Activated T-cell treated with anti-CD3 and anti-CD28 coated beads, Interleukin-2, amount 50 U/mL, for 72 hours (primary cell): ENCODE measurements at places on chromosomes 6 and 20. TPM values are rescaled to one million over a fixed set of nuclear protein-coding genes. Genes with fewer than 3 reads are reported as not detected.

The PRKN gene
- 2.5 TPM for total RNA-seq

The STX11 gene
- total RNA-seq, result 36.0 TPM

The KIAA0408 gene
- total RNA-seq, result 6.6 TPM

The PBOV1 gene
- not detected for total RNA-seq

The GGTLC1 gene
- not detected for total RNA-seq

The MUC22 gene
- not detected for total RNA-seq

The PLCB4 gene
- total RNA-seq, result not detected

The NTSR1 gene
- total RNA-seq, result not detected

The HSPA1L gene
- total RNA-seq, result 2.9 TPM

The BANF2 gene
- not detected for total RNA-seq

The LY6G5B gene
- total RNA-seq, result 26.9 TPM

The GRM1 gene
- total RNA-seq, result not detected

The SLC24A3 gene
- 0.07 TPM for total RNA-seq

The SIRPD gene
- total RNA-seq, result not detected

The SAMD3 gene
- total RNA-seq, result 4.6 TPM

The TCF21 gene
- not detected for total RNA-seq

The RNF182 gene
- not detected for total RNA-seq

The MDN1 gene
- total RNA-seq, result 48.2 TPM

The PDYN gene
- total RNA-seq, result not detected

The ETV7 gene
- 1.4 TPM for total RNA-seq

The NNAT gene
- 0.19 TPM for total RNA-seq

The EDN1 gene
- total RNA-seq, result 0.12 TPM

The JAG1 gene
- 1.0 TPM for total RNA-seq
